Posterior vena cava (tissue), 2 donors: ENCODE measurements at places on chromosomes 3 and 15.

DNA sequence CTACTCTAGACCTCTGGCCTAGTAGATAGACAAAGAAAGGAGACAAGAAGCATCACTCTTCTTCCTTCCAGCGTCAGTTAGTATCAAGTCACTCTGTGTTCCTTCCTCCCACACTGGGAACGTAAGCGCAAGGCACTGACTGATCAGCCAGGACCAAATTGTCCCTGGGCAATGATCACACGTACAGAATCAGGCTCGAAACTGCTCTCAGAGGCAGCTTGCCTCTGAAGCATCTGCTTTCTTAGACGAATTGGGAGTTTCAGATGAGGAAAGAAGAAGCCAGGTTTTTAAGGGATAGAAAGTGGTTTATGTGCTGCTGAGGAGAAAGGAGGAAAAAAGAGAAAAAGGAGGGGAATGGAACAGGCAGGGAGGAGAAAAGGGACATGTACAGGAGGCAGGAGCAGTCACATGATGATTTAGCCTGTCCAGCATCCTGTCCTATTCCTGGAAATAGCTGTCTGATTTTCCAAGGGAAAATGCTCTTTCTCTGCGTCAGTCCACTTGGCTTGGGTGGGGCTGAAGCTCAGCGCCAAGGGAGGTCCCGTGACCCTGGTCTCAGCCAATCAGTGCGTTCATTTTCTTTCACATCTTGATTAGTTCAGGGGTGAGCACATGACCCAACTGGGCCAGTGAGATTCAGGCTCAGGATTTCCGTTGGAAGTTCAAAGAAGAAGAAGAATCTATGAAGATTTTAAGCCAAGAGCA is 102.0 kb upstream of the PRICKLE2 start:
- DNase-seq = peak; percentile 92

GRCh38 chr3:28982906-28983305 is 298.0 kb upstream of the RBMS3 start:
- no peak for DNase-seq

- DNase-seq = no peak
Measured at GRCh38 chr15:68512052-68512451, 66.7 kb upstream of the CORO2B start.

DNA sequence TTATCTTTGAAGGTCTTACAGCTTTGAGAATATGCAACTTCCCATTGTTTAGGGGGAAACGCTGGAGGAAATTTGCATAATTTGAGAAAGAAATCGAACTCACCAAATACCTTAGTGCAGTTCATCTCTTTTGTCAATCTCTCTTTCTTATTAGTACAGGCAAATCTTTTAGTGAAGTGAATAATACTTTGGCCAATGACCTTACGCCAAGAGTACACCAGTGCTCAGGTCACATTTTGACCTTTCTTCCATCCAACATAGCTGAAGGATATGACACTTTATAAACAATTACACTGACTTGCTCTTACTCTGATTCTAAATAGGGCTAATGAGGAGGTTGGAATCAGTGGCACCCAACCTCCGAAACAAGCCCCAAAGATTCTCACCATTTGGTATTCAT is 494.8 kb downstream of the FOXP1 start:
- no peak for DNase-seq

- peak; percentile 47 for DNase-seq
Measured at GRCh38 chr3:46866032-46866595, 2.9 kb upstream of the MYL3 start.

- no peak for DNase-seq
Measured at GRCh38 chr15:70817266-70817665, 36.7 kb downstream of the LARP6 start.

- DNase-seq = no peak
Measured at GRCh38 chr3:194257151-194257621, 93.9 kb downstream of the CPN2 start.

DNA sequence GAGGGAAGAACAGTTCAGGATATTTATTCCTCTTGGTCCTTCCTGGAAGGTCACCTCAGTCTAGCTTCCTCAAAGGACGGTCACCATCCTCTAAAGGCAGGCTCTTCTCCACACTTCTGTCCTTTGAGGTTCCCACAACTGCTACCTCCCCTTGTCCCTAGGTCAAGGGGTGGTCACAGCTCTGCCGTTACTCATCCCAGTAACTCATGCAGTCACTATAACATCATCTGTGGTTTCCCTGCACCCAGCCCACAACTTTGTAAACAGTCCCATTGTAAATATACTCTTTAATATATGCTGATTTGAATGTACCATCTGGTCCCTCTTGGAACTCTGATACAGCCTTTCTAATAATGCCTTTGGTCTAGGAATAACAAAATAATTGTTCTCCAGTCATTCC is 887.4 kb downstream of the FHIT start:
- no peak for DNase-seq

GRCh38 chr15:62875626-62876021 is 166.9 kb upstream of the TPM1 start:
- DNase-seq = no peak

DNA sequence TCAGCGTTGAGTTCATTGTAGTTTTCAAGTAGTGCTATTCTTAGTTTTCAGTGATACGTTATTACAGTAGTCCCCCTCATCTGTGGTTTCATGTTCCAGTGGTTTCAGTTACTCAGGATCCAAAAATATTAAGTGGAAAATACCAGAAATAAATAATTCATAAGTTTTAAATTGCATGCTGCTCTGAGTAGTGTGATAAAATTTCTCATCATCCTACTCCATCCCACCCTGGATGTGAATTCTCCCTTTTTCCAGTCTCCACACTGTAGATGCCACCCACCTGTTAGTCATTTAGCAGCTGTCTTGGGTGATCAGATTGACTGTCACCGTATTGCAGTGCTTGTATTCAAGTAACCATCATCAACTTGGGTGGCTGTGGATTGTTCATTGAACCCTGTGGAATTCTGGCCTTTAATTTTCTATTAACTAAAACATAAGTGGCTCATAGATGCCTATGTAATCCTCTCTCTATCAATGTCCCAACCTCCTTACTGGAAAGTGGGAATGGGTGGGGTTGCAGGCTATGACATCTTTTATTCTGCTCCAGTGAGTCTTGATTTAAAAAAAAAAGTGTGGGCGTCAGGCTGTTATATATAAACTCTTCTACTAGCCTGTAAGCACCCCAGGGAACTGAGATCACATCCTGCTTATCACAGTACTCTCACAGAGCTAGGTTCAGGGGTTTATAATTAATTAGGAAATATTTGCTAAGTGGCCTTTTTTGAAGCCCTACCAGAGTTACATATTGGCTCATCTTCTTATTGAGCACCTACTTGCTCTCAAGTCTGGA is 97.5 kb downstream of the CFAP20DC start:
- no peak for DNase-seq

DNA sequence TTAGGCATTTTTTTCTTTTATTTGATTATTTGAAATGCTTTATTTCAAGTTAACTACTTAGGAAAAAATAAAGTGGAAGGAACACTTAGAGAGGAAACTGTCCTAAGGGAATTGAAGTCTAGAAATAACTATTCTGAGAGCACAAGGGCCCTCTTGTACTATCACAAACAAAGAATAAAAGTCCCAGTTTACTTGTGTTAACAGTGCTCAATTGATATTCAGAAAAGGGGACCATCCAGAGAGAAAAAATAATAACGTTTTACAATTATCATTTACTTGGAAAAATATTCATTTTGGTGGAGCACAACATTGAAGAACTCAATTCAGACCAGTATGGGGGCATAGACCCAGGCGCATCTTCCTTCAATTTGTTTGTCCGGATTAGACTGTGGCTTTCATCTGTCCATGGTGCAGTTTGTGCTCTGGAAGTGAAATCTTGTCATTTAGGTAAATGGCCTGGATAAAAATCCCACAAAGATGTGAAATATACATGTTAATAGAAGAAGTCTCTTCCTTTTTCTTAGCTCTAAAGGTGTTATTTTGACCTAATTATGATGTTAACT is 54.5 kb upstream of the SAMMSON start:
- DNase-seq = no peak

- DNase-seq = no peak
Measured at GRCh38 chr15:94576889-94577533, 345.6 kb downstream of the MCTP2 start.
